Activated CD4-positive, alpha-beta T cell treated with anti-CD3 and anti-CD28 coated beads for 36 hours (primary cell): ENCODE measurements at places on chromosomes 12 and 14. TPM values are rescaled to one million over a fixed set of nuclear protein-coding genes. Genes with fewer than 3 reads are reported as not detected.
A peak's percentile ranks its signal among the peaks of the same experiment; 100 is the strongest.

The PTPRB gene
- not detected for total RNA-seq

DNA sequence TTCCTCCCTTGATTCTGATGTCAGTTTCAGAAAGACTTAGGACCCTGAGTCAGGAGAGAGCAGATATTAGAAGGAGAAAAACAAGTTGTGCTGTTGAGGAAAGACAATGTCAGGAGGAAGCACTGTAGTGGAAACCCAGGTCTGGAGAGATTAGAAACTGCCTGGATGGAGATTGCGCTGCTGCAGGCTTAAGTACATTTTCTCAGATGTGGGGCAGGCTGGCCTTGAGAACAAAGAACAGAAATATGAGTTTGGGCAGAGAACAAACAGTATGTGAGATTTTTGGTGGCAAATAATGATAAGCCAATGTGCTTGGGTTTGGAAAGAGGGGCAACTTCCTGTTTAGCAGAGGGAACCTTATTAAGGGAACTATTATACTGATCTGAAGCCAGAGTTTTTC, 74.3 kb upstream of the PRMT8 start:
- no peak overlapping the region for H3K4me3 ChIP-seq
- no peaks in the 10 kb centered on the region for H3K36me3 ChIP-seq
- peaks cover 12% of the 10 kb centered on the region for H3K27me3 ChIP-seq
- no peak overlapping the region for H3K27ac ChIP-seq

DNA sequence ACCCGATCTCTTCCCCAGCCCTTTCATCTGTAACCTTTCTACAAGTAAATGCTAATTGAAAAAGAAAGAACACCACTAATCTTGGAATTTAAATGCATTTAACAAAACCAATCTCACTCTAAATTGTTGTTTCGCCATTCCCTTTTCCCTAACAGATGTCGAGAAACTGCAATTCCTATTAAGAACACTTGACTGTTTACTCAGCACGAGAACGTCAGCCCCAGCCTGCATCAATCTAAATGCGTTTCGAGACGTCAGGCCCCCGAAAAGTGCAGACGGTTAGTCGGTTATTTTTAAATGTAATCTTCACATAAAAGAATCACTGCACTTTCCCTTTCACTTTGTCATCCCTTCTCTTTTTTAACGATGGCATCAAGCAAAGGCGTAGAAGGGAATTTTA, 837.6 kb downstream of the VRK1 start:
- peak; percentile 55 for DNase-seq
- H3K27me3 ChIP-seq = no peaks in the 10 kb centered on the region
- H3K4me1 ChIP-seq = peaks cover 42% of the 10 kb centered on the region
- H3K4me3 ChIP-seq = peak overlapping the region; percentile 73
- peak overlapping the region; percentile 80 for H3K27ac ChIP-seq
- no peaks in the 10 kb centered on the region for H3K36me3 ChIP-seq

DNA sequence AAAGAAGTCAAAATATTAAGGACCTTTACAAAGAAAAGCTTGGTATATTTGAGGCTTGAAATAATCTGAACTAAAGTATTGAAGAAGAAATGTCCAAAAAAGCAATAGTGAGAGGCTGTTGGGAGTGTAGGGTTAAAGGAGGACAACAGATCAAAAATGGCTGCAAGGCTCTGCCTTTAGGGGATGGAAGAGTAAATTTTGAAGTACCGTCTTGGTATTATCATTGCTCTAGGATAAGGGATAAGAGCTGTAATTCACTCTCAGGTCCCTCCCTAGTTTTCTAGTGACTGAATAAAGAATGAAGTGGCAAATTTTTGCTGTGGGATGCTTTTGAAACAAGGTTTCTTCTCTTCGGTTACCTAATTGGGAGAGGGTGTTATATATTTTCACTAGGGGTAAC, 38.7 kb downstream of the LEMD3 start:
- H3K36me3 ChIP-seq = peaks cover 15% of the 10 kb centered on the region
- no peaks in the 10 kb centered on the region for H3K27me3 ChIP-seq
- DNase-seq = no peak
- H3K27ac ChIP-seq = peak overlapping the region; percentile 18
- peaks cover 63% of the 10 kb centered on the region for H3K4me1 ChIP-seq

The CLEC2A gene
- not detected for total RNA-seq

DNA sequence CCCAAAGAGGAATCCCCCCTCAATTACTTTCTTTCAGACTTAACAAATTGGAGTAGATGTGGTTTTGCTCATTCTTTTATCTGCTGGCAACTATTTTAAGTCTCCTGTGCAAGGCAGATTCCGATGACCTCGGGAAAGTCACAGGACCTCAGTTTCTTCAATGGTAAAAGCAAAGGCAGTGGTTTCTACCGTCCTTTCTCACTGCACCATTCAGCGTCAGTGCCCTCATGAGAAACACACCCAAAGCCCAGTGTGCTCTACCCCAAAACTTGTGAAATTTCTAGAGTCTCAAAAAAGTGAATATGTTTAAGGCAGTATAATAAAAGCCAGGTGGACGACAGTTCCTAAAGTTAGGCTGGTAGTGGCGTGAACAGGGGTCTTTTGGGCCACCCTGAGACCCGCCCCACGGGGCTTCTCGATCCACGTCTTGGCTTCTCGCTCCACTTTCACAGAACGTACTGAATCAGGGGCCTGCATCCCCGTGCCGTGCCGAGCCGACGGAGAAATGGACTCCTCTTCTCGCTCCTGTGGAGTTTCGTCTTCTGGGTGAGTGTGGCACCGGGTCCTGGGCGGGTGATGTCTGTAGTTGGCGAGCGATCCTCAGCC, 1.3 kb upstream of the ARHGAP5 start:
- peaks cover 26% of the 10 kb centered on the region for H3K4me1 ChIP-seq
- H3K27ac ChIP-seq = peak overlapping the region; percentile 95
- peaks cover 2% of the 10 kb centered on the region for H3K27me3 ChIP-seq
- DNase-seq = no peak
- H3K36me3 ChIP-seq = no peaks in the 10 kb centered on the region

- H3K4me1 ChIP-seq = no peaks in the 10 kb centered on the region
- peaks cover 41% of the 10 kb centered on the region for H3K36me3 ChIP-seq
- H3K27me3 ChIP-seq = no peaks in the 10 kb centered on the region
- no peak overlapping the region for H3K4me3 ChIP-seq
- H3K27ac ChIP-seq = no peak overlapping the region
- DNase-seq = no peak
These were observed 7.9 kb downstream of the PFKM start for GRCh38 chr12:48126953-48127630.

DNA sequence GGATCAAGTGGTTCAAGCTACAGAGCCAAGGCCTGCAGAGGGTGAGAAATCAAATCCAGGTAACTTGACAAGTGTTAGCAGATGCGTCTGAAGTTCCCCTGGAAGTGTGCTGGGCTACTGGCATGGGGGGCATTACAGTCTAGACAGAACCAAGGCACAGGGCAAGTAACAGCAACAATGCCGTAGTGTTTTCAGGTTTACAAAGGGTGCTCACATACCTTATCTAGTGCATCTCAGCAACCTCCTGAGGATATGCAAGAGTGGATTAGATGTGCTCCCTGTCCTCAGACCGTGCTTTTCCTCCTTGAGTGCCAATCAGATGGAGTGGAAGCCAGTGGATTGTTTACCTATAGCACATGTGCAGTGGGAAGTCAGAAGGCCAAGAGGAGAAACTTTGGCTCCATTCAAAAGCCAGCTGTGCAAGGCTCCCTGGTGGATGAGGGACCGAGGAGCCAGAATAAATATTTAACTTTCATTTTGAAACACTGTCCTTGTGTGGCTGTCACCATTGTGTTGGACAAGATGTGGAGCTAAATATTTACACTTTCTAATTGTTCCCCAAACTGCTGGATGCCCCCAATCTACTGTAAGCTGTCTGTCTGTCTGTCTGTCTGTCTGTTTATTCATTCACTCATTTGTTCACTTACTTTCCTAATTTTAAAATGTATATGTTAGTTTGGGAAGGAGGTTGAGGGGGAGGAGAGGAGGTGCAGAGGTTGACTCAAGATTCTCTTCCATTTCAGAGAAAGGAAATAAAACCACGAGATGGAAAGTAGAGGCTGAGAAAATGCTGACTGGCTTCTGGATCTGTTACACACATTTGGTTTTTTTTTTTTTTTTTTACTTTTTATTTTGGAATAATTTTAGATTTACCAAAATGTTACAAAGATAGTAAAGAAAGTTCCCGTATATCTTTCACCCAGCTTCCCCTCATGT, 184.0 kb upstream of the PARP11 start:
- H3K36me3 ChIP-seq = no peaks in the 10 kb centered on the region
- peak overlapping the region; percentile 12 for H3K4me3 ChIP-seq
- H3K4me1 ChIP-seq = peaks cover 25% of the 10 kb centered on the region
- H3K27ac ChIP-seq = peak overlapping the region; percentile 79
- DNase-seq = no peak

The WIF1 gene
- not detected for total RNA-seq

DNA sequence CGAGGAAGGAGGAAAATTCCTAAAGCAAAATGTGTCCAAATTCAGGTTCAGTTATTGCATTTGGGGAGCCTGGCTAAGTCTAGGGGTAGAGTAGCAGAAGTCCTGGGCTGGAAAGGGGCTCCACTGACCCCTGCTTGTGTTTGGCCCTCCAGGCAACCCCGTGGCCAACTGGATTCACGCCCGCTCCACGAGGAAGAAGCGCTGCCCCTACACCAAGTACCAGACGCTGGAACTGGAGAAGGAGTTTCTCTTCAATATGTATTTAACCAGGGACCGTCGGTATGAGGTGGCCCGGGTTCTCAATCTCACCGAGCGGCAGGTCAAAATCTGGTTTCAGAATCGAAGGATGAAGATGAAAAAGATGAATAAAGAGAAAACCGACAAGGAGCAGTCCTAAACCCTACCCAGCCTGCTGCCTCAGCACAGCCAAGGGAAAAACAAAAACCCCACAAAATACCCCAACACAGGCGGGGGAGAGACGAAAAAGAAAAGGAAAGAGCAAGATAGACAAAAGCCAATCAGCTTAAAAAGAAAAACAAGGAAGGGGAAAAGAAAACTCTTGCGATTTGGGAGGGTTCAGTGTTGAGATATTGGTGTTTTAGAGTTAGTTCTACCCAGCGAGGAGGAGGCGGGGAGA, 2.4 kb downstream of the HOXC9 start:
- no peaks in the 10 kb centered on the region for H3K36me3 ChIP-seq
- H3K27me3 ChIP-seq = peaks cover 90% of the 10 kb centered on the region
- no peak for DNase-seq
- no peak overlapping the region for H3K4me3 ChIP-seq

The FAM181A gene
- total RNA-seq = not detected

GRCh38 chr12:38384816-38385378, 68.3 kb downstream of the ALG10B start:
- no peaks in the 10 kb centered on the region for H3K36me3 ChIP-seq
- DNase-seq = peak; percentile 5
- no peak overlapping the region for H3K4me3 ChIP-seq
- H3K27ac ChIP-seq = no peak overlapping the region

- H3K36me3 ChIP-seq = no peaks in the 10 kb centered on the region
- H3K4me1 ChIP-seq = no peaks in the 10 kb centered on the region
- H3K27me3 ChIP-seq = no peaks in the 10 kb centered on the region
- H3K27ac ChIP-seq = no peak overlapping the region
These were observed 152.3 kb upstream of the EGLN3 start for GRCh38 chr14:34103176-34103575.

The CD163 gene
- not detected for total RNA-seq

GRCh38 chr12:4228122-4228580, 45.4 kb upstream of the CCND2 start:
- H3K36me3 ChIP-seq = no peaks in the 10 kb centered on the region
- H3K4me3 ChIP-seq = no peak overlapping the region
- DNase-seq = no peak
- H3K27me3 ChIP-seq = no peaks in the 10 kb centered on the region
- H3K27ac ChIP-seq = no peak overlapping the region

DNA sequence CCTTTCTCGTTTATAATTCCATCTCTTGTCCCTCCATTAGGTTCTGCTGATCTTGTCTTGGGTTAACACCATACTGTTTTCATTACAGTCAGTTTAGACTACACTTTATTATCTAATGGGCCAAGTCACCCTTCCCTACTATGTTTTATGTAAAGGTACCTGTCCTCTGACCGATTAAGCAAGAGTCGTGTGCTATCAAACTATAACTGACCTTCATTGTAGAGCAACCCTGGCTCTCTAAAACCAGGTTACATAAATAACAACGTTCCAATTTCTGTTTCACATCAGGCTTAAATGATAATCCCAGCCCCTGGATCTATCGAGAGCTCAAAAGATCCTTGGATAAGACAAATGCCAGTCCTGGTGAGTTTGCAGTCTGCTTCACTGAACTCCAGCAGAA, 16.7 kb downstream of the OAS2 start:
- no peak overlapping the region for H3K4me3 ChIP-seq
- H3K4me1 ChIP-seq = peaks cover 7% of the 10 kb centered on the region
- H3K36me3 ChIP-seq = peaks cover 89% of the 10 kb centered on the region
- no peak for DNase-seq
- H3K27me3 ChIP-seq = no peaks in the 10 kb centered on the region

- H3K27me3 ChIP-seq = peaks cover 22% of the 10 kb centered on the region
- peaks cover 1% of the 10 kb centered on the region for H3K36me3 ChIP-seq
- H3K27ac ChIP-seq = no peak overlapping the region
- H3K4me1 ChIP-seq = no peaks in the 10 kb centered on the region
These were observed 210.5 kb downstream of the SNAPC1 start for GRCh38 chr14:61972711-61973110.

DNA sequence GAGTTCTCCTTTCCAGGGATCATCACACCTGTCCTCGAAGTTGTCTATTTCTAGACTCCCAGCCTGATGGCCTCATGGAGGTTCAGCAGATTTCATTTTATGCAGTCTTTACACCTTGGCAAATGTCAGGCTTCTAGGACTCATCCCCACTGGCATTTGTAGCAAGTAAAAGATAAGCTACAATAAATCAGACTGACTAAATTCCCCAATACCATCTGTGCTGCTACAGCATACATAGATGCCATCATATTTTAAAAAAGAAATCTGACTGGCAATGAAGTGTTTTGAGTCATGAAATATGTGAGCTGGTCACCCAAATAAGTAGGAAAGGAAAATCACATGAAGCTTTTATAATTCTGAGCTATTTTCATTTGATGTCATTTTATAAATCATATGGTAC, 55.3 kb downstream of the KCNC2 start:
- no peak for DNase-seq
- H3K27ac ChIP-seq = no peak overlapping the region
- H3K36me3 ChIP-seq = no peaks in the 10 kb centered on the region
- no peak overlapping the region for H3K4me3 ChIP-seq

DNA sequence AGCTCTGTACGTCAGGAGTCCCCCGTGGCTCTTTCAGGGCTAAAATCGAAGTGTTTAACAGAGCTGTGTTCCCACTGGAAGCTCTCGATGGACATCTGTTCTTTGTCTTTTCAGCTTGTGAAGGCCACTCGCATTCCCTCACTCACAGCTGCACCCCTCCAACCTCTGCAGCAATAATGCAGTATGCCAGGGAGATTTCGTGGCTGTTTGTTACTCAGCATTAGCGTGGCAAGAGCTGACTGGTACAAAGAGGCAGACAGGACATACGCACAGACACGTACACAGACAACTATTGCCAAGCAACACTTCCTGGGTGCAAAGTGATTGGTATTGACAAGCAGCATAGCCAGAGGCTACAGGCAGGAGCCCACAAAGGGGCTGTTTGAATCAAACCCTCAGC, 11.8 kb upstream of the FBXO21 start:
- DNase-seq = no peak
- H3K27me3 ChIP-seq = peaks cover 13% of the 10 kb centered on the region
- no peaks in the 10 kb centered on the region for H3K4me1 ChIP-seq
- no peak overlapping the region for H3K4me3 ChIP-seq
